ENCODE measurements at places on chromosomes 12 and 14. TPM values are rescaled to one million over a fixed set of nuclear protein-coding genes. Genes with fewer than 3 reads are reported as not detected.

LRP1-AS gene
- polyA plus RNA-seq, result not detected

GCH1 gene
- polyA plus RNA-seq, result 3.6 TPM

ZNF384 gene
- 67.5 TPM for polyA plus RNA-seq

IFI27L1 gene
- polyA plus RNA-seq, result 38.1 TPM

SLCO1B1 gene
- not detected for polyA plus RNA-seq

LMNTD1 gene
- not detected for polyA plus RNA-seq

GRCh38 chr12:64627771-64628170, 17.5 kb downstream of the RASSF3 start:
- peak; percentile 34 for DNase-seq

DNA sequence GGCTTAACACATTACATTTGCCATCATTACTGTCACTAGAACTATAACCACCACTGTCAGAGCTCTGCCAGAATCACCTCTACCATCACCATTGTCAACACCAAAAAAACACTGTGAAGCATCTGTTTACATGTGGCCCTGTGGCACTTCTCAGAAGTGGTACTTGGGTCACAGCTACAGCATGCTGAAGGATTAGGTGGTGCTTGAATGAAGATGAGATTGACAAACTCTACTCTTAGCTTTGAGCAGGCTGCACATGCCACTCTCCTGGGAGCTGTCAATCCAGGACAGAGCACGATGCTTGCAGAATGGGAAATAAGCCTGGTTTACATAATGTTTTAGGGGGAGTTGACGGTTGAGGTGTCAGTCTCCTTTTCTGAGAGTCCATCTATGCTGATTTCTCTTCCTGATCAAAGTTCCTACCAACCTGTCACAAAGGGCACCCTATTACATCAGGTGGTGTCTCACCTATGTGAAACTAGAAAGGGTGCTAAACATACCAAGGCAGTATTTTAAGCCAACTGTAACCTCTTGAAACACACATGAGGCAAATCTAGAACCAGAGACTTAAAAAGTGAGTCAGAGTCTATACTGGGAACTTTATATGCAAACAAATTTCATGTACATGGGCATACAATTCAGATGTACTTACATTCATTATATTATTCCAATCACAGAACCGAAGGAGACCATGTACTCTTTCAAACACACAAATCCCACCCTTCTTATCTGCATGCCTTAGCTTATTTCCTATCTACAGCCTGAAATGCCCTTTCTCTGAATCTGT, 258.7 kb downstream of the EMP1 start:
- DNase-seq, result no peak

DNA sequence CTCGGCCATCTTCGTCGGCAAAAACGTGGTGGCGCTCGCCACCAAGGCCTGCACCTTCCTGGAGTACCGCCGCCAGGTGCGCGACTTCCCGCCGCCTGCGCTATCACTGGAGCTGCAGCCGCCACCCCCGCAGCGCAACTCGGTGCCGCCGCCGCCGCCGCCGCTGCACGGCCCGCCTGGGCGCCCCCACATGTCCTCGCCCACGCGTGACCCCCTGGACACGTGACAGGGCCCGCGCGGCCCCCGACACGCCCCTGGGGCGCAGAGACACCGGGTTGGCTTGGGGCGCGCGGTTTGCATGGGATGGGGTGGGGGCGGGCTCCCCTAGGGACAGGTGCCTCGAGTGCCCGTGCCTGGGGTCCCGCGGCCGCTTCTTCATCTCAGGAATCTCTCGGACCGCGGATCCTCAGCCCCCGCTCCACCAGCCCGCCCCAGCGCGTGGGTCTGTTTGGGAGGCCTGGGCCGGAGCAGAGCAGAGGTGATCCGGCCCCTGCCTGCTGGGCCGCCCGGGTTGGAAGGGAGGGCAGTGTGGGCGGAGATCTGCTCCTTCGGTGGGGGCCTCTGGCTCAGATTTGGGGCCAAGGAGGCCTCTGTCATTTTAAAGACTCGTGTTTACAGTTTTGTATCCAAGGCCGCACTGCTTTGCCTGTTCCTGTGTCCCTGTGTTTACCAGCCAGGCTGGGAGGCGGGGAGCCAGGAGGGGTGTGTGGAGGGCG, 3.3 kb downstream of the TMEM121 start:
- no peak for DNase-seq

- no peak for DNase-seq
Measured at GRCh38 chr14:76924371-76925096, 98.3 kb downstream of the LRRC74A start.

DNA sequence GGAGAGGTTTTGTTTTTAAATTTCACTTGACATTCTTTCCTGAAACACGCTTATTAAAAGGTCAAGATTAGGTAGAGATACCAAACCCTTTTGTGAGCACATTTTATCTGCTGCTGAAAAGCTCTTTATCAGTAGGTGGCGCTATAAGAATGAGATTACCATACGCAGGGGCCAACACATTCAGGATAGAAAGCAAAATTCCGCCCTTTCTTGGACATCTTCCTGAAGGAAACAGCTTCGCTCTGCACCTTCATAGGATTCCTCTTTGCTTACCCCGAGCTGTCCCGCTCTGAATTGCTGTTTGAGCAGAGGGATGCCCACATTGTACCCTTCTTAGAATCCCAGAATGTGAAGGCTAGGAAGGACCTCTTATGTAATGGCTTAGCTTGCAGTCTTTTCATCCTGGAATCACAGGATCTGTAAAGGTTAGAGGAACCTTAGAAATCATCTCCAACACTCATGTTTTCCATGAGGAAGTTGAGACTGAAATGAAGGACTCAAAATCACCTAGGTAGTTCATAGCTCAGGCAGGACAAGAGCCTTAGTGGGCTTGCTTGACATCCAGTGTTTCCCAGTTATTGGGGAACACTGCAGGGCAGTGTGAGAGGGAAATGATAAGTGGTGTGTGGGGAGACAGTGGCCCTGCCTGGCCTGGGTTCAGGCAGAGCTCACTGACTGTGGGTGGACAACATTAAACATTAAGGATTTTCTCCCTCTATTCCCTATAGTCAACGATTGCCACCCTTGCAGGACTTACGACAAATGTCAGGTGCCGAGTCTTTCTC, 38.7 kb upstream of the CRY1 start:
- peak; percentile 65 for DNase-seq

GRCh38 chr14:36820901-36821300, 159.2 kb downstream of the PAX9 start:
- no peak for DNase-seq

DNA sequence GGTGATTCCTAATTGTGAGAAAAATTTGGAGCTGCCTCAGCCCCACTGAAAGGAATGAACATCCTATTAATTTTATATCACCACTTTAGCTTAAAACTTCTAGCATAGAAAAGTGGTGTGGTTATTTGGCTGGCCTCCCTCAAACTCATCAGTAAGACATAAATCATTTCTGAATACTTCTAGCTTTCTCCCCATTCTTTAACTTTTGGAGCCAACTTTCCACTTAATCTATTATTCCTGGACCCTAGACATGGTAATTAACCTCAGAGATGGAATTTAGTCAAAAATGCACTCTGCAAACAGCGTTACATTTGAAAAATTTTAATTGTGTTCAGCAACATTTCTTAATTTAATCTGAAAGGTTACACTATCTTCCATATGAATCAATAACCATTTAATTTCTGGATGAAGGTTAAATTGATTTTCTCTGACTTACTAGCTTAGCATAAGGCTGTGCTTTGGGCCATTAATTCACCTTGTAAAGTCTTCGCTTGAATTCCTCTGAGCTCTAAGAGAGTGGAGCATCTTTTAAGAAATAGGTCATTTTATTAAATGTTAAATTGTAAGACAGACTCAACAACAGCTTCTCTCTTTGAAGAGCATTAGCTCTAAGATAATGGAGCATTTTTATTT, 753.6 kb upstream of the STXBP6 start:
- DNase-seq, result no peak

DNA sequence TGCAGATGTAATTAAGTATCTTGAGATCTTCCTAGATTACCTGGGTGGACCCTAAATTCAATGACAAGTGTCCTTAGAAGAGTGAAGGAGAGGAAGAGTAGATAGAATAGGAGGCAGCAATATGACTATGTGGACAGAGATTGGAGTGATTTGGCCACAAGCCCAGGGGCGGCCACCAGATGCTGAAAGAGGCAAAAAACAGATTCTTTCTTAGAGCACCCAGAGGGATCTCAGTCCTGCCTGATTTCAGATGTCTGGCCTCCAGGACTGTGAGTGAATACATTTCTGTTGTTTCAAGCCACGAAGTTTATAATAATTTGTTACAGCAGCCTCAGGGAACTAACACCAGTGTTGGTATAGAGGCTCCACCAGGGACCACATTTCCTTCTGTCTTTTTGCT, 67.3 kb downstream of the DACT1 start:
- no peak for DNase-seq

DNA sequence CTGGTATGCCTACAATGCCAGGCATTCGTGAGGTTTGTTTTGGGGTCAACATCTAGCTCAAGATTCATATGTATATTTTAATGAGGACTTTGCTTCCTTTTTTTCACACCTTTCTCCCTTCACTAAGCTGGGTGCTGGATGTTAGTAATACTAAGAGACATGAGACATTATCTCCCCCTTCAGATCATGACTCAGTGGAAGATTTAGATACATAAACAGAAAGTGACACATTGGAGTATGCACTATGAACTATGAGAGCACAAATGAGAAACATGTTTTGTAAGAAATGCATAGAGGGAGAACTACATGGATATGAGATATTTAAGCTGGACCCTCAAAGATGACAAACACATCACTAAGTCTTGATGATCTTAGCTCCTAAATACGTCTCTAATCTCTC, 286.3 kb downstream of the RPAP3 start:
- DNase-seq, result no peak

GRCh38 chr14:77107228-77107627, 9.2 kb downstream of the CIPC start:
- no peak for DNase-seq

GRCh38 chr14:37203423-37203822, 5.7 kb downstream of the MIPOL1 start:
- DNase-seq, result no peak

GRCh38 chr12:28539691-28540323, 349.6 kb downstream of the CCDC91 start:
- DNase-seq, result no peak

DNA sequence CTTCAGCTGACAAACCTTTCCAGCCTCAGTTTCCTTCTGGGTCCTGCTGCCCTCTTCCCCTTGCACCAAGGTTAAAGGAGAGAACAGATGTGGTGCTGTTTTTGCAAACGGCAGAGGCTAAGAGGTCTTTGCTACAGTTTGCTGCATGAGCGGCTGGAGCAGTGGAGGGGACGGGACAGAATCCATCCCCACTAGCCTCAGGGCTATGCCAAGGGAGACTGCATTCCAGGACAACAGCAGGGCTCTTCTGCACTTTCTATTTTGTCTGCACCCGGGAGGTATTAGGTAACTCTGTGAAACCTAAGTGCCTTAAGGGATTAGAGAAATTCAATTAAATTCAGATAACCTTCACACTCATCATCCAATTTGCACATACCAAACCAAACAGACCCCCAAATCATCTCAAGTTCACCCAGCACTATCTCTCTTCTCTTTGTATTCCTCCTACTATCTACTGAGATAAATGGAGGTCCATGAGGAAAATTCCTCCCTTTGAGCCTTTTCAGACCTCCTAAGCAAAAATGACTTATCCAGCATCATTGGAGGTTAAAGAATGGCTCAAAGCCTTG, 103.8 kb upstream of the VRK1 start:
- no peak for DNase-seq

DNA sequence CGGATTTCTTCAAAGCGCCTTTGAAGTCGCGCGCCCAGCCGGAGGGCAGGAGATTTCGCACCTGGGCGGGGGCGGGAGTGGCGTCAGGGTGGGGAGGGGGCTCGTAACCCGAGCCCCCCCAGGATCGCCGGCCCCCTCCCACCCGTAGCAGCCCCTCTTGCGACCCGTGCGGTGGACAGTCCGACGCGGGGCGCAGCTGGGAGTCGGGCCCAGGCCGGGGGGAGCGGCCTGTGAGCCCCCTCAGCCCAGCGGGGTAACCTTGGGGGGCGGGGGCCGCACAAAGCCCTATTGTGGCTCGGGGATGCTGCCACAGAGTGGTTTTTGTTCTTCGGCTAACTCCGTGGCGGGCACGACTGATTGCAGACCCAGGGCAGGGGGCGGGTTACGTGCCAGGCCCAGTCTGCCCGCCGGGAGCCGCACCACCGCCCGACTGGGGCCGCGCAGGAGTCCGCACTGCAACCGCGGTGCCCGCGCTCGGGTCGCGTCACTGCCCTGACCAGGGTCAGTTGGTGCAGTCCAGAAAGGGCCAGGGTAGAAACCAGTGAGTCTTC, 4.2 kb upstream of the AAAS start:
- peak; percentile 20 for DNase-seq
